RPMI7951 (cell line): ENCODE measurements at places on chromosomes 2 and 18. TPM values are rescaled to one million over a fixed set of nuclear protein-coding genes. Genes with fewer than 3 reads are reported as not detected.

The CABYR gene
- 9.7 and 15.6 TPM in 2 replicates for total RNA-seq

The LINC00305 gene
- total RNA-seq, result not detected in 2 replicates

The DLX1 gene
- 7.8 and 8.8 TPM in 2 replicates for total RNA-seq

The IHH gene
- total RNA-seq, result not detected in 2 replicates

The CENPO gene
- total RNA-seq, result 40.9 and 44.9 TPM in 2 replicates

The SIX2 gene
- total RNA-seq, result 0.78 and 1.4 TPM in 2 replicates

The KANSL1L gene
- 19.2 and 25.3 TPM in 2 replicates for total RNA-seq

The METTL4 gene
- total RNA-seq, result 16.5 and 17.8 TPM in 2 replicates

The AKAIN1 gene
- not detected in 2 replicates for total RNA-seq

The HOXD10 gene
- total RNA-seq, result not detected in 2 replicates
